ENCODE measurements at places on chromosomes 3 and 15.

GRCh38 chr3:48034000-48034516 is 17.8 kb upstream of the MAP4 start:
- no peak for DNase-seq

GRCh38 chr3:197507081-197507480 is 48.7 kb downstream of the BDH1 start:
- DNase-seq, result no peak

GRCh38 chr3:103181160-103181559 is 746.3 kb downstream of the ZPLD1 start:
- DNase-seq, result no peak

GRCh38 chr3:72232331-72232730 is 447.4 kb upstream of the PROK2 start:
- DNase-seq, result no peak

DNA sequence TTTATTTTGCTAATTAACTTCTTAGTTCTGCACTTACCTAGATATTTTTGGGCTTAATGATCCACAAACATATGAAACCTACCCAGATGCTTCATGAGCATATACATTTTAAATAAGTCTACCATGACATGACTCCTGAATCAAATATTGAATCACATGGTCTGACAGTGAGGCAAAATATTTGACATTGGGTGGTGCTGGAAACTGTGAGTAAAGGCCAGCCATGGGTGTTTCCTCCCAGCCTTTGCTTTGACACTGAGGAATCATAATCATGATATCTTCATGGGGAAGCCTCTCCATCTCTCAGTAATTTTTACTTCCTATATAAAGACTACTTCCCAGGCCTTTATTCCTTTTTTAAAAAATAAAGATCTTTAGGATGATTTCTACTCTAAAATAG is 22.8 kb upstream of the SSR3 start:
- no peak for DNase-seq

- no peak for DNase-seq
These were observed 102.8 kb upstream of the SEMA6D start for GRCh38 chr15:47614360-47615011.

All from AG04449 (cell line).